ENCODE measurements at places on chromosomes 16 and 17.

- no peak for DNase-seq
These were observed 9.1 kb upstream of the CCL5 start for GRCh38 chr17:35889241-35889640.

- peak; percentile 54 for DNase-seq
These were observed 8.4 kb upstream of the SLC47A2 start for GRCh38 chr17:19724501-19725420.

DNA sequence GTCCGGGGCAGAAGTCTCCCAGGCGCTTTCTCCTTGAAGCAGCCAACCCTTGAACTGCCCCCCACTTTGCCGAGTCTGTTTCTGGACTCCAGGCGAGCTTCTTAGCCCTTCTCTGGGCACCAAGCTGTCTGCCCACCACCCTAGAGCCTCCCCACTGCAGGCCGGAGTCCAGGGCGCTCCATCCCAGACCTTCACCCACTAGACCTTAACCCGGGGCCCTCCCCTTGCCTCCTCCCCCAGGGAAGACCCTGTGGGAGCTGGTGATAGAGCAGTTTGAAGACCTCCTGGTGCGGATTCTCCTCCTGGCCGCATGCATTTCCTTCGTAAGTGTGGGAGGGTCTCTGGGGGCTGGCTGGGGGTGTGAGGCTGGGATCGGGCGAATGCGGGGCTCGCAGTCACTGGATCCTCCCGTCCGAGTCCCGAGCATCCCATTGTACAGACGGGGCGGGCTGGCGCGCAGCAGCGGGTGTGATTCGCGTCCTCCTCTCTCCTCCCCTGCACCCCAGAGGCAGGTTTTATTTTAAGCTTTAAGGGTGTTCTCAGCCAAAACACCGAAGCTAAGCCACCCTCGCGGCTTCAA, 1.1 kb downstream of the ATP2A1 start:
- peak; percentile 52 for DNase-seq

DNA sequence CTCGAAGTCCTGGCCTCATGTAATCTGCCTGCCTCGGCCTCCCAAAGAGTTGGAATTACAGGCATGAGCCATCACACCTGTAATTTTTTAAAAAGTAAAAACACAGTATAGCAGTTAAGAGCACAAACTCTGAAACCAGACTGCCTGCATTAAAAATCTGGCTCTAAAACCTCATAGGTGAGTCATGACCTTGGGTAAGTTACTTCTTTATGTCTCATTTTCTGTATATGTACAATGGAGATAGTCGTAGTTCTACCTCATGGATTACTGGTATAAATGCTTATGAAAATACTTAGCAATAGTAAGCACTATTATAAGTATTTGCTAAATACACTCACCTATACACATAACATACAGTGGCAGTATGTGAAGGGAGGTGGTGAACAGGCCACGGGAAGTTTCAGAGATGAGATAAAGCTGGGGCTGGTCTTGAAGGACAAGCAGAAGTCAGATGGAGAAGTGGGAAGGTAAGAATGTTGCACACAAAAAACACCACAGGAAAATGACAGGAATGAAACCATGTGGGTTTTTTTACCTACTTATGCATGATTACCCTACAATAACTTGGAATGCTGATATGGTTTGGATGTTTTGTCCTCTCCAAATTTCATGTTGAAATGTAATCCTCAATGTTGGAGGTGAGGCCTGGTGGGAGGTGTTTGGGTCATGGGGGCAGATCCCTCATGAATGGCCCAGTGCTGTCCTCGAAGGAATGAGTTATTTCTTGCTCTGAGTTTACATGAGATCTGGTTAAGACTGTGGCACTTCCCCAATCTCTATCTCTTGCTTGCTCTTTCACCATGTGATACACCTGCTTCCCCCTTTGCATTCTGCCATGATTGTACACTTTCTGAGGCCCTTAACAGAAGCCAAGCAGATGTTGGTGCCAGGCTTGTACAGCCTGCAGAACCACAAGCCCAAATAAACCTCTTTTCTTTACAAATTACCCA, 33.9 kb downstream of the ZNF652 start:
- no peak for DNase-seq

DNA sequence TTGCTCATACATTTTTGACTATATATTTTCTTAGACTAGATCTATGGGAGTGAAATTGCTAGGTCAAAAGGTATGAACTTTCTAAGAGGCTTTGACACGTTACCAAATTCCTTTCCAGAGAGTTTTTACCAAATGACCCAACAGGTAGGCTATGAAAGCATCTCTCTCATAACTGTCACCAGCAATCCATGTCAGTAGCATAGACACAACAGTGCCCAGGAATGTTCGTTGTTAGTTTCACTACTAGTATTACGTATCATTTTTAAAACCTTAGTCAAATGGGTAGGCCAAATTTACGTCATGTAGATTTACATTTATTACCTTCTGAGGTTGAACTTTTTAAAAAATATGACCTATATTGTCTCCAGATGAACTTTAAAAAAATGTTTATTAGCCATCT, 66.8 kb downstream of the MARCHF10 start:
- no peak for DNase-seq

DNA sequence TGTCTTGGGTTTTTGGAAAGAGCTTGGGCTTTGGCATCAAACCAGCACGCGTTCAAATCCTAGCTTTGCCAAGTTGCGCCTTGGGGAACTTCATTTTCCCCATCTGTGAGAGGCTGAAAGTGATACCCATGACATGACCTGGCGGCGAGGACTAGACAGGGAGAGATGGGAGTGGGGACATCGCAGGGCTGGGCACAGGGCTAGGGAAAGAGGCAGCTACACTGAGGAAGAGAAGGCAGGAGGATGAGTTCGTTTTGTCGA, 202.9 kb downstream of the IRF8 start:
- DNase-seq = peak; percentile 55

Measured in femur (tissue), 1 donor.